OCI-LY7 (cell line): ENCODE measurements at places on chromosomes 3 and 15. TPM values are rescaled to one million over a fixed set of nuclear protein-coding genes. Genes with fewer than 3 reads are reported as not detected.

GOLGA8J gene
- not detected in 2 replicates for total RNA-seq

CFAP100 gene
- total RNA-seq, result not detected in 2 replicates

GP5 gene
- total RNA-seq, result not detected in 2 replicates

HDDC3 gene
- total RNA-seq, result 38.6 and 39.7 TPM in 2 replicates

TRIM42 gene
- not detected in 2 replicates for total RNA-seq

AQP9 gene
- total RNA-seq, result not detected in 2 replicates
